Activated CD4-positive, alpha-beta T cell treated with anti-CD3 and anti-CD28 coated beads, Interleukin-2, amount 10 ng/mL, durations not matched to agents 7 days and 5 days (primary cell): ENCODE measurements at places on chromosomes 7 and 10. TPM values are rescaled to one million over a fixed set of nuclear protein-coding genes. Genes with fewer than 3 reads are reported as not detected.
A peak's percentile ranks its signal among the peaks of the same experiment; 100 is the strongest.

PLPP4 gene
- total RNA-seq = not detected

EGR2 gene
- total RNA-seq = 0.92 TPM

VWA2 gene
- not detected for total RNA-seq

TAS2R60 gene
- total RNA-seq = not detected

PNLIPRP2 gene
- not detected for total RNA-seq

ANLN gene
- total RNA-seq = 100 TPM

AGR3 gene
- not detected for total RNA-seq

CYP2C8 gene
- not detected for total RNA-seq

POLR2J gene
- total RNA-seq = 56.4 TPM

PRRT4 gene
- 0.25 TPM for total RNA-seq

IGFBP3 gene
- total RNA-seq = 4.1 TPM

ZNF365 gene
- total RNA-seq = 0.04 TPM

ADAMTS14 gene
- not detected for total RNA-seq

GRCh38 chr10:78137147-78137546 lies 103.5 kb downstream of the RPS24 start:
- no peaks in the 10 kb centered on the region for H3K27me3 ChIP-seq
- H3K4me3 ChIP-seq = no peak overlapping the region
- no peak overlapping the region for H3K27ac ChIP-seq
- no peaks in the 10 kb centered on the region for H3K36me3 ChIP-seq
- no peak for DNase-seq

DNA sequence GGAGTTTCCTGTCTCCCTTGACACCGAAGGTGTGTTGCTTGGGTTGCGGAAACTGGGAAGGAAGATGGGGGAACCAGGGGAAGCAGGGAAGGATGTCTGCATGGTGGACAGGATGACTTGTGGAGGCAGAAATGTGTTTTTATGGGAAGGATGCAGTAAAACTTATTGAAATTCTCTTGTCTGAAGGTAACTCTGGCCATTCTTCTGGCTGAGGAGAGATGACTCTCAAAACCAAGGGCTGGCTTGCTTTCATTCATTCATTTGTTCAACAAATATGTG lies 1.5 kb downstream of the UBTD1 start:
- peaks cover 30% of the 10 kb centered on the region for H3K27me3 ChIP-seq
- peaks cover 32% of the 10 kb centered on the region for H3K4me1 ChIP-seq
- H3K36me3 ChIP-seq = no peaks in the 10 kb centered on the region
- H3K27ac ChIP-seq = no peak overlapping the region

GRCh38 chr10:48700071-48700470 lies 15.4 kb downstream of the WDFY4 start:
- DNase-seq = no peak
- no peaks in the 10 kb centered on the region for H3K36me3 ChIP-seq
- H3K4me3 ChIP-seq = no peak overlapping the region
- H3K4me1 ChIP-seq = no peaks in the 10 kb centered on the region
- H3K27me3 ChIP-seq = peaks cover 5% of the 10 kb centered on the region

DNA sequence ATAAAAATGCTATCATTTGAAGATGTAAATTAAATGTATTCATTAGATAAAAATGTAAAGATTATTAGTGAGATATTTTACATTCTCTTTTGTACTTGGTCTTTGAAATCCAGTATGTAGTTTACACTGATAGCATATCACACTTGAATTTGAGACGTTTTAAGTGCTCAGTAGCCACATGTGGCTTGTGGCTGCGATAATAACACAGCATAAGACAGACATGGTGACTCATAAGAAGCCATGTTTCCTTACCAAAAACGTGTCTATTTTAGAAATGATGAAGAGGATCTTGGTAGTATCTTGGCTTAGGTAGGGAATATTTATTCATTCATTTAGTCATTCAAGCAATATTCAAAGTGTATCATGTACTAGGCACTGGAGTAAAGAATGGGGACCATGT lies 149.3 kb downstream of the POU6F2 start:
- H3K4me1 ChIP-seq = peaks cover 3% of the 10 kb centered on the region
- peaks cover 5% of the 10 kb centered on the region for H3K27me3 ChIP-seq
- DNase-seq = no peak
- no peaks in the 10 kb centered on the region for H3K36me3 ChIP-seq

DNA sequence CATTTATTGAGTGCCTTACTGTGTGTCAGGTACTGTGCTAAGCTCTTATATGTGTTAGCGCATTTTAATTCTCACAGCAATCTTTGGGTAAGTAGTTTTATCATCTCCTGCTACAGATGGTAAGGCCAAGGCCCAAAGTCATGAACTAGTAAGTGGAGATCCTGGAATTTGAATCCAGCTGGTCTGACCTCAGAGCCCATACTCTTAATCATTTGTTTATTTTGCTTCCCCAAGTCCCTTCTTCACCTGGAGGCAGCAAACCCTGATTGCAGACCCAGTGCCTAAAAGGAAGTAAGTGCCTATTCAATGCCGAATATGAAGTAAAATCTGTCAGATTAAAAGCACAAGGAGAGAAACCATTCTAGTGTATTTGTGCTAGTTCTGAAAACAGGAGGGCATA lies 182.9 kb upstream of the TCF7L2 start:
- no peak overlapping the region for H3K27ac ChIP-seq
- no peak for DNase-seq
- H3K36me3 ChIP-seq = no peaks in the 10 kb centered on the region
- no peaks in the 10 kb centered on the region for H3K4me1 ChIP-seq

DNA sequence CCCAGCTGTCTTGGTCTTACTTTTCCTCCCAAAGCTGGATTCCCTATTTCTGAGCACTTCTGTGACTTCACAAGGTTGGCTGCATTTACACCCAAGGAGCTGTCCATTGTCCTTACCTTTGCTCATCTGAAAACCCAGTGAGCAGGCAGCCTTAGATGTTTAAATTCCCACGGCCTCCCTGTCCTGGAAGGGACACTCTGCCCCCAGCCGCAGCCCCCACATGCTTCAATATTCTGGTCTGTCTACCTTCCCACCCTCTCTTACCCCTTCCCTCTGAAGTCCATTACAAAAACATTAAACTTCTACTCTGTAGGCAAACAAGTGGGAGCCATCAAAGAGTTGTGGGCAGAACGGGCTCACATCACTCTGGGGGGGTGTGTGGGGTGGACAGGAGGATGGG lies 73.8 kb upstream of the EFCAB10 start:
- H3K27me3 ChIP-seq = no peaks in the 10 kb centered on the region
- no peak overlapping the region for H3K27ac ChIP-seq

DNA sequence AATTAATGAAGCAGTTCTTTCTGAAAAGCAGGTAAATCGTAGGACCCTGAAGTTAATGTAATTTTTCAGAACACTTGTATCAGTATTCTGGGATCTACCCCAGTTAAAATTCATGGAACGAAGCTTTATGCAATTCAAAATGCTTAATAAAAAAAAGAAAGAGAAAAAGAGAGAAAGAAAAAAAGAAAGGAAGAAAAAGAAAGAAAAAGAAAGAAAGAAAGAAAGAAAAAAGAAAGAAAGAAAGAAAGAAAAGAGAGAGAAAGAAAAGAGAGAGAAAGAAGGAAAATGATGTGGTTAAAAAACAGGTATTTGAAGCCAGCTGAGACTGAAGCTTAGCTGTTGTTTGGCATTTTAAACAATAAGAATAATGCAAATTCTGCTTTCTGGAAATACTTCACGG lies 427.4 kb upstream of the AKR1E2 start:
- no peak for DNase-seq
- no peaks in the 10 kb centered on the region for H3K36me3 ChIP-seq
- no peaks in the 10 kb centered on the region for H3K27me3 ChIP-seq
- H3K4me3 ChIP-seq = no peak overlapping the region
- no peaks in the 10 kb centered on the region for H3K4me1 ChIP-seq

DNA sequence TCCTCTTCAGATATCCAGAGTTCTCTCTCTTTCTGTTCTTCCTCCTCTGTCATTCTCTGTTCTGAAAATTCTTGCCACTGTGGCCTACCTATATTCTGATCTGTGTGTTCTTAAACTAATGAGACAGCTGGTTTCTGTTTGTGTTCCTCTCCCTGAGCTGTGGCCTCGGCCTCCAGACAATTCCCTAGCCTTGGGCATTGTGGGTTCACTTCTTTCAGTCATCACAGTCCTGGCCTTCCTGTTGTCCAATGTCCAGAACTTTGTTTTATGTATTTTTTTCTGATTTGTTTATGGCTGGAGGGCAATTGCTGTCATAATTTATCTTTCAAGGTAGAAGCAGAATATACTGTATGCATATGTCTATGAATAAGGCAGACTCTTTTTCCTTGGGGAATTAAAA lies 173.2 kb upstream of the MTPN start:
- no peaks in the 10 kb centered on the region for H3K36me3 ChIP-seq
- no peaks in the 10 kb centered on the region for H3K4me1 ChIP-seq
- DNase-seq = no peak
- peaks cover 2% of the 10 kb centered on the region for H3K27me3 ChIP-seq
- H3K4me3 ChIP-seq = no peak overlapping the region

DNA sequence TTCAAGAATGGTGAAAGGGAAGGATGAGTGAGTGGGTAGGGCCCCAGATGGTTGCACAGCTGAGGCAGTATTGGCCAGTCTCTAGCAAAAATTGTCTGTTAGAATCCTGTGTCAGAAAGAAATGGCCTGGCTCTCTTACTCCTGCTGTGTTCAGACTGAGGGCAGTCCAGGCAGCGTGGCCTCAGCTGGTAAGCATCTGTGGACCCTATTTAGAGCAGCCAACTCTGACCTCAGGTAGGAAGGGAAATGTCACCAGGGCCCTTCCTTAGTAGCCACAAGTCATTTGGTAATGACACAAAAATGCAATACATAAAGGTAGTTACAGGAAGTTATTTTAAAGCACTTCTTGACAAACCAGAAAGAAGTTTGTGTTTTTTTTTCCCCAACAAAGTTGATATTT lies 1194.7 kb downstream of the CNTNAP2 start:
- H3K36me3 ChIP-seq = no peaks in the 10 kb centered on the region
- H3K4me1 ChIP-seq = no peaks in the 10 kb centered on the region
- no peak overlapping the region for H3K27ac ChIP-seq
- no peak for DNase-seq
- no peaks in the 10 kb centered on the region for H3K27me3 ChIP-seq

DNA sequence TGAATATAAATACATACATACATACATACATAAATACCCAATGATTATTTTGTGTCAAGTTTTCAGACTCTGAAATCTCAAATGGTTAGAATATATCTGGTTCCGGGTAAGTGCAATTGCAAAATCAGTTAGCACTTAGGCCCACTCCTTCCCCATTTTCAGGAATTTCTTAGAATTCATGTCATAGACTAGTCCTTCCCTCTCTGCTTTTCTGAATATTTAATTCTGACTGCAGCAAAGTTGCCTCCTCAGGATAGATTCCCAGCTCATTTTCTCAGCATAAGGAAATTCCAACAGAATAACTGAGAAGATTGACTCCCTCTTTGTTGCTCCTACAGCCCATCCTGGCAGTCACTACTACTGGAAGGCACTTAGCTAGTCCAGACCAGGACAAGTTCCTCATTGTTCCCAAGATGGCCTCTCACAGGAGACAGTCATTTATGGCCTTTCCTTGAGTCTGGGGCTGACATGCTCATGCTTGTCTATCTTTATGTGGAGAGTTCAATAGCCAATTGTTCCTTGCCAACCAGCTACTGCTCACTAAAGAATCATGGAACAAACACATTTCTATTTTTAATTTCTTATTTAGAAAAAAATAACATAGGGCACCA lies 142.9 kb upstream of the ITGB1 start:
- H3K36me3 ChIP-seq = peaks cover 19% of the 10 kb centered on the region
- peak overlapping the region; percentile 77 for H3K27ac ChIP-seq
- no peaks in the 10 kb centered on the region for H3K27me3 ChIP-seq
- DNase-seq = no peak
- H3K4me3 ChIP-seq = no peak overlapping the region
- peaks cover 27% of the 10 kb centered on the region for H3K4me1 ChIP-seq

DNA sequence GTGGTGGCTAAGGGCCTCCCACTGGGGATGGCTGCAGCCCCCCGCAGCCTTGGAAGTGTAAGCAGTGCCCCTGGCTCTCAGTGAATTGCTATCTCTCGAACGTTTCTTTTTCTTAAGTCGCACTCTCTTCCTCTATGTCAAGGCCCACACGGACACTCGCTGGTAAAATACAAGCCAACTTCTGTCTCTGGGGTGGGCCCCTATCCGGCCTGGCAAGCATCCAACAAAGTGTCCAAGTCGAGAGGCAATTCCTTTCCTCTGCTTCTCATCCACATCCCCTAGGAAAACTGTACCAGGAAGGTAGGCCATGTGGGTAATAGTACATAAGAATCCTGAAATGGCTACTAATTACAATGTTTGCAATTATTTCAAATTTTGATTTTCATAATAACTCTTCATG lies 194.9 kb upstream of the MGMT start:
- H3K4me3 ChIP-seq = no peak overlapping the region
- H3K27me3 ChIP-seq = no peaks in the 10 kb centered on the region
- no peak for DNase-seq
- H3K27ac ChIP-seq = no peak overlapping the region
- H3K36me3 ChIP-seq = no peaks in the 10 kb centered on the region
- H3K4me1 ChIP-seq = no peaks in the 10 kb centered on the region

GRCh38 chr7:25889765-25890164 lies 262.2 kb upstream of the NFE2L3 start:
- H3K27ac ChIP-seq = no peak overlapping the region
- peaks cover 25% of the 10 kb centered on the region for H3K4me1 ChIP-seq
- H3K36me3 ChIP-seq = peaks cover 8% of the 10 kb centered on the region
- peaks cover 24% of the 10 kb centered on the region for H3K27me3 ChIP-seq
- DNase-seq = no peak

- H3K27me3 ChIP-seq = no peaks in the 10 kb centered on the region
- peaks cover 18% of the 10 kb centered on the region for H3K36me3 ChIP-seq
- H3K4me3 ChIP-seq = no peak overlapping the region
- no peak for DNase-seq
- H3K4me1 ChIP-seq = peaks cover 2% of the 10 kb centered on the region
Observed at GRCh38 chr7:19700936-19701335, 7.9 kb downstream of the POLR1F start.

DNA sequence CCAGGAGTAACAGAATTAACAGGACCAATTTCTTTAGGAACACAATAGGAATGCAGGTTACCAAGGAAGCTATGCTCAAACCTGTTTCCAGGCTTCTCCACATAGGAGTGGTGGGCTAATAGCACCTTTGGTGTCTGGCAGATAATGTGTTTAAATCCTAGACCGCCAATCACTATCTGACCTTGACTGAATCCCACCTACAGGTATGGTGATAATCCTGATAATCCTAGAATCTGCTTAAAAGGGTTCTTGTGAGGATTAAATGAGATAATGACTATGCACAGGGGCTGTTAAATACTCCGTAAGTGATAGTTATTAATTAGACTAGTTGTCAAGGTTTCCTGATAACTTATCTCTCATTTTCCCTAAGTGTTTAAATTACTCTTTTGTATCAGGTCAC lies 81.2 kb downstream of the EPC1 start:
- H3K36me3 ChIP-seq = peaks cover 39% of the 10 kb centered on the region
- H3K27me3 ChIP-seq = no peaks in the 10 kb centered on the region
- no peak overlapping the region for H3K4me3 ChIP-seq
- no peak overlapping the region for H3K27ac ChIP-seq
- no peak for DNase-seq

GRCh38 chr7:98079891-98080648 lies 26.6 kb upstream of the LMTK2 start:
- DNase-seq = no peak
- no peak overlapping the region for H3K27ac ChIP-seq
- no peaks in the 10 kb centered on the region for H3K36me3 ChIP-seq
- H3K4me1 ChIP-seq = no peaks in the 10 kb centered on the region
- H3K4me3 ChIP-seq = no peak overlapping the region
